ENCODE measurements at places on chromosomes 1 and 21. TPM values are rescaled to one million over a fixed set of nuclear protein-coding genes. Genes with fewer than 3 reads are reported as not detected.
A peak's percentile ranks its signal among the peaks of the same experiment; 100 is the strongest.

Gene PTPN7
- 99.8 TPM for total RNA-seq

Gene ZNF697
- total RNA-seq, result 4.8 TPM

Gene AP4B1
- total RNA-seq, result 30.7 TPM

Gene IER5
- 73.9 TPM for total RNA-seq

Gene LCE3E
- not detected for total RNA-seq

Gene CDC7
- total RNA-seq, result 23.0 TPM

Gene GNAT2
- total RNA-seq, result 0.92 TPM

Gene SLAMF1
- 140 TPM for total RNA-seq

Gene PDC
- not detected for total RNA-seq

- no peak for DNase-seq
These were observed 19.7 kb upstream of the IFNLR1 start for GRCh38 chr1:24206516-24207394.

DNA sequence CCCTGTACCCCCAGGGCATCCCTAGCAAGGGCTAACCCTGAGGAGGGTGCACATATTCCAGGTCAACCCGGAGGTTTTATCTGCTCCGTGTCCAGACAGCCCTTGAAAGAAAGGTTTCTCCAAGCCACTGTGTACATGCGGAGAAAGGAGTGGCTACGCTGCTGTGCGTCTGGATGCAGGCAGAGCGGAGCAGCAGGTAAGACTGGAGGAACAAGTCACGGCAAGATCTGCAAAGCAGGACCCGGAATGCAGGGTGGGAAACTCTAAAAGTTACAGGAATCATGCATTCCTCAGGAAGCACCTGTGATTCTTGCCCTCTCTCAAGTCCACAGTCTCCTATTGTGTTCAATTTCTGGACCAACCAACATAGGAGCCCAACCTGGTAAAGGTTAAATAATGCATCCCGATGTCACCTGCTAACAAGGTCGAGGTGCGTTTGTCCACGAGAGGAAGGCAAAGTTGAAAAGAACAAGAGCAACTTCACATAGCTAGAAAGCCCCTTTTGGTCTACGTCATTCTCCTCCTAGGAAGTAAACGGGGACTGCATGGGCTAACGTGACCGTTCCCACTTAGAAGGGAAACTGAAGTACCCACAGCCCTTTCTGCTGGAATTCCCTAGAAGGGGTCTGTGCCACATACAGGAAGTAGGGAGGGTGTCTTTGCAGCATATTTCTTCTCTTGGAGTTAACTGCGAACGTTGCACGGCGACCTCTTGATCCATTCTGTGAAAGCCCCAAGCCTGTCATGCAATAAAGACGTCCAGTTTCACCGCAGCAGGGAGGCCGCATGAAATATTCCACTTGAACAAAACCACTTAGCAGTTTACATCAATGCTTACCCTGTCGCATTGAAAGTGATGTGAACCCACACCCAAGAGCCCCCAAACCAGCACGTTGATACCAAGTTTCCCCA is 5.8 kb downstream of the TIAM1 start:
- no peak for DNase-seq

- no peak for DNase-seq
These were observed 22.5 kb downstream of the FAM177B start for GRCh38 chr1:222759451-222760035.

- DNase-seq, result no peak
These were observed 2.3 kb downstream of the PIK3R3 start for GRCh38 chr1:46130121-46130520.

DNA sequence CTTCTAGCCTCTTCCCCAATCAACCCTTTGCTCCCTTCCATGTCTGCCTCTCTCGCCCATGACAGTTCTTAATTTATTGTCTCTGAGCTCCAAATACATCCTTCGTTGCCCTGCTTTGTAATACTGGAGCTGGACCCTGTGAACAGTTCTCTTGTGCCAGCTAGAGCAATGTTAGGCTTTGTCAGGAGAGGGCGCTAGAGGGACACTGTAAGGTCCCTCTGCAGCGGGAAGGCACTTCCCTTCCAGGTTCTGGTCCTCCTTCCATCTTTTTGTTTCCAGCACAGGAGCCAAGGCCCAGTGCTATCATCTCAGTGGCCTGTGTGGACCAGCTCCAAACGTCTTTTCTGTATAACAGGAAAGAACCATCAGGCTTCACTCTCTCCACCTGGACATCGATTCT is 95.9 kb downstream of the PTPRU start:
- no peak for DNase-seq

DNA sequence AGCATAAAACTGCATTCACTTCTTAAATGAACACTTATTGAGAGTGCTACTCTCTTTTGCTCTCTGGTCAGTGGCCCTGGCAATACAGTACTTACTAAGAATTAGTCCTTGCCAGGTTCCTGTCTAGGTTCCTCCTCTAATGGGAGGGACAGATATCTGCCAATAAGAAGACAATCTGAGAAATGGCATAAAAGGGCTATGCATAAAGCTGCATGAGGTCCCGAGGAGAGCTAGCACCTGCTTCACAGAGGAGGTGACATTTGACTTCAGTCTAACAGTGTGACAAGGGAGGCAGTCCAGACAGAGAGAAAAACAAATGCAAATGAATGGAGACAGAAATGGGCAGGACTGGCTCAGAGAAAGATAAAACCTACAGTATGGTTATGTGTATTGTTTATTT is 357.1 kb upstream of the SGIP1 start:
- no peak for DNase-seq

- no peak for DNase-seq
These were observed 1.3 kb downstream of the CDC42BPA start for GRCh38 chr1:227317011-227317451.

GRCh38 chr1:209884665-209885117 is 53.3 kb upstream of the SYT14 start:
- peak; percentile 11 for DNase-seq

- DNase-seq, result no peak
These were observed 35.1 kb upstream of the SEC16B start for GRCh38 chr1:178004926-178005391.

- no peak for DNase-seq
These were observed 89.8 kb downstream of the OLFML2B start for GRCh38 chr1:161933592-161934588.

- DNase-seq, result no peak
These were observed 37.2 kb downstream of the ROR1 start for GRCh38 chr1:63810936-63811469.

GRCh38 chr1:175118375-175119367 is 51.0 kb downstream of the TNN start:
- no peak for DNase-seq

- peak; percentile 38 for DNase-seq
These were observed 24.8 kb upstream of the TMEM51 start for GRCh38 chr1:15128520-15129313.
